ENCODE measurements at places on chromosomes 2 and 18. TPM values are rescaled to one million over a fixed set of nuclear protein-coding genes. Genes with fewer than 3 reads are reported as not detected.

GRCh38 chr2:238771639-238772038, 76.2 kb upstream of the TWIST2 start:
- DNase-seq = no peak

DNA sequence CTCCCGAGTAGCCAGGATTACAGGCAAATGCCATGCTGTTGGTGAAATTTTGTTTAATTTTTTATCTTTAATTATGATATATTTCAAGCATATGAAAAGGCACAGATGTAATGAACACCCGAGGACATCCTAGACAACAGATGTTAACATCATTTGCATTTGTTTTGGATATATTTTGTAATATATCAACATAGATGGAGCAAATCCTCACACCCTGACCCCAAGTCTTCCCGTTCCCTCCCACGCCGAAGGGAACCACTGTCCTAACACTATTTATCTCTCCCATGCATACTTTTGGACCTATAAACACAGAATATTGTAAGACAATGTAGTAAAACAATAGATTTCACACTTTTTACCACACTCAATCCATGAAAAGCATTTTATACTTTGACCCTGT, 99.5 kb downstream of the GFPT1 start:
- DNase-seq = peak; percentile 65

DNA sequence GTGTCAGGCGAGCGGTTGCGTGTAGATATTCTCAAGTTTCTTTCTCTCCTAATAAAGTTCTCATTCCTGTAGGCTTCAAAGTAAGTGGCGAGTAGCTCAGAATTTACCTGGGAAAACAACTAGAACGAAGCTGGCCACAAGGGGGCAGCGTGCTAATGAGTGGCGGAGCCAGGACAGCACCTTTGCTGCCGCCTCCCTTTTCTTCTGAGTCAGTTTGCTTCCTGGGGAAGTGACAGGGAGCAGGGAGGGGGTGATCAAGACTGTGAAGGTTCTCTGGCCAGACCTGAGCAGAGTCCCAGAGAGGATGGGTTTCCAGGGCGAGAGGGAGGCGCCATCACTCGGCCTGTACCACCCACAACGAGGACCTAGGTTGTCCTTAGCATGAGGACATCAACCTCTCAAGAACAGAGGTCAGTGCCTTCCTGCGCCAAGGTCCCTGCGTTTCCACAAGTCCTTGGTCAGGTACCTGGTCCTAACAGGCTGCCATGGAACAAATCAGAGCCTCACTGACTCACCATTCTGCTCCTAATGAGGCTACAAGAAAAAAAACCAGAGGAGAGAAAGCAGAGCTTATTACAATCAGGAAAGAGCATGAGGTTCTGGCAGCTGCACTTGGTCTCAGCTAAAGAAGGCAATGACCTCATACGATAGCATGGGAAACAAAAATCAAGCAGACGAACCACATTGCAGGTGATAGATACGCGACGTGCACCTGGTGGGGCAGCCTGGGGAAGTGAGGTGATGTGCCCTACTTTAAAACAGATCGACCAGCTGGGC, 98.7 kb downstream of the PLB1 start:
- DNase-seq = peak; percentile 85

GRCh38 chr18:47985866-47986265, 55.4 kb upstream of the SMAD2 start:
- DNase-seq = no peak

C2orf72 gene
- not detected for total RNA-seq

RASGRP3 gene
- 12.1 TPM for total RNA-seq

All from fibroblast of villous mesenchyme (primary cell).